Astrocyte of the hippocampus (primary cell): ENCODE measurements at places on chromosomes 11 and 22.

DNA sequence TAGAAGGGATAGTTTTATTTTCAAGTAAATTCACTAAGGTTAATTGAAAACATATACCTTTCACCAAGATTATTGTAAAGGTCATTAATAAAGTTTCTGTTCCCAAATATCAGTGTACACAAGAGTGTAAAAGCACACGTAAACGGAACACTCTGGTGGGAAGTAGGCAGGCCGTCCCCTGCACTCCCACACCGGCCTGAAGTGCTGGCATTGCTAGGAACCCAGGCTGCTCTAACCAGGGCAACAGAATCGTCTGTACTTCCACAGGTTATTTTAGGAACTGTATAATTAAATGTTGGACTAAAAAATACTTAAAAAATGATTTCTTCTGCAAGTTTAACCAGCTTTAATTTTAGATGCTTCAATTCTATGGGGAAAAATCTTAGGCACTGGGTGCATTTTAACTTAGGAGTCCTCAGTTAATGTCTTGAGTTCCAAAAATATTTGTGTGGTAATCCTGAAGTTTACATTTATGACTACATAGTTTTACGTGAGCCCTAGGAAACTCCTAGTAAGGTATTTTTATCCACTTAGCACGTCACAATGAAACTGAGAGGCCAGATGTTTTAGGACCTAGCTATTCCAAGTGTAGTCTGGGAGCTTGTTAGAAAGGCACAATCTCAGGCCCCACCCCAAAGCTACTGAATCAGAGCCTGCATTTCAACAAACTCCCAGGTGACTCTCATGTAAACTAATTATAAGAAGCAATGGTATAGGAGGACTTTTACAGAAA is 31.2 kb downstream of the KMT5B start:
- DNase-seq = no peak

GRCh38 chr22:50730941-50731661 is 6.9 kb upstream of the ACR start:
- DNase-seq = no peak

GRCh38 chr11:15199693-15200092 is 85.0 kb downstream of the INSC start:
- DNase-seq = peak; percentile 63

DNA sequence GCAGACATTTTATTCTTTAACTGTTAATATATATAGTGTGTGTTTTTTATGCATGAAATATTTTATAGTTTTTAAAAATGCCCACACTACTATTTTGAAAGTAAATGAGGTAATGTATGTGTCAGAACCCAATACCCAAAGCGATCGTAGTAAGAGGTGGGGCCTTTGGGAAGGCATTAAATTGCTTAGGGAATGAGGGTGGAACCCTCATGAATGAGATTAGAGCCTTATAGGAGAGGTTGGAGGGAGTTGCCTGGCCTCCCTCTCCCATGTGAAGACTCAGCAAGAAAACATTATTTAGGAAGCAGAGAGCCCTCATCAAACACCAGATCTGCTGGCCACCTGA is 11.1 kb downstream of the KLHL35 start:
- no peak for DNase-seq

DNA sequence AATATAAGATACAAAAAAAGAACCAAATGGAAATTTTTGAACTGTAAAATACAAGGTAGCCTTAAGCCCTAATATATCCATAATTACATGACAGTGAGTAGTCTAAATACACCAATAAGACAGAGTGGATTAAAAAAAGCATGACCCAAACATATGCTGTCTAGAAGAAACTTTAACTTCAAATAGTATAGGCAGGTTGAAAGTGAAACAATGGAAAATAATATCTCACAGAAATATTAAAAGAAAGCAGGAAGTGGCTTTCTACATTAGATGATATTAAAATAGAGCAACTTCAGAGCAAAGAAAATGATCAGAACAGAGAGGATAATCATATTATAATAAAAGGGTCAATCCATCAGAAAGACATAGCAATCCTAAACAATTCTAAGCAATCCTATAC is 21.8 kb downstream of the DCUN1D5 start:
- no peak for DNase-seq

DNA sequence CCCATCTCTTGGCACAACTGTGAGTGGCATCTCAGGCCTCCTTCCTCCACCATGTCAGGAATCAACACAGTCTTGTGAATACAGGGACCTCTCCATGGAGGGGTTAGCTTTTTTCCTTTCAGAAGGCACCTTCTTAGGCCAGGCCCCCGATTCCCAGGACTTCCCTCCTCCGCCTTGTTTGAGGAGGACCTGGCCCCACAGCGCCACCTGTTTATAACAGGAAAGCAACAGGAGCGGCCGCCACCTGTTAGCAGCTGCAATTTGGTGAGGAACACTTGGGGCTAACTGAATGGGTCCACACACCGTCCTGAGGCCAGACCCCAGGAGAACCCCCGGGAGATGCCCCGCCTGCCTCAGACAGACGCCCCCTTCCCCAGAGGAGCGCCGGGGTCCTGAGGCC is 3.8 kb upstream of the PKP3 start:
- no peak for DNase-seq

- DNase-seq = no peak
Observed at GRCh38 chr11:315516-315994, 1.7 kb downstream of the IFITM1 start.

GRCh38 chr22:38935023-38935422 is 22.4 kb upstream of the APOBEC3A start:
- DNase-seq = no peak

DNA sequence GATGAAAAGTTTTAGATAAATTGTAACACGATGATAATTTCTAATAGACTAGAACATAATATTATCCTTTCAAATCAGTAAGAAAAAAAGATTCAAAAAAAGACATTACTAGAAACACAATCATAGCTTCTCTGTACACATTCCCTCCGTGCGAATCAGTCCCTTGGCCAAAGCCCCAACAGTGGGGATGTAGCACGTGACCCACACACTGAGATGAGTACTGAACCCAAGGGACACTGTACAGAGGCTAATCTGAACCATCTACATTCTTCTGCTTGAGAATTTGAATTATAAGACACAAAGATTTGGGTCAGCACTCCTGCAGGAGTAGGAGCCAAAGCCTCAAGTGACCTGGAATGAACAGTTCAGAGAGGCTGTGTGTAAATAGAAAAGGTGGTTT is 353.7 kb downstream of the INSC start:
- peak; percentile 30 for DNase-seq

DNA sequence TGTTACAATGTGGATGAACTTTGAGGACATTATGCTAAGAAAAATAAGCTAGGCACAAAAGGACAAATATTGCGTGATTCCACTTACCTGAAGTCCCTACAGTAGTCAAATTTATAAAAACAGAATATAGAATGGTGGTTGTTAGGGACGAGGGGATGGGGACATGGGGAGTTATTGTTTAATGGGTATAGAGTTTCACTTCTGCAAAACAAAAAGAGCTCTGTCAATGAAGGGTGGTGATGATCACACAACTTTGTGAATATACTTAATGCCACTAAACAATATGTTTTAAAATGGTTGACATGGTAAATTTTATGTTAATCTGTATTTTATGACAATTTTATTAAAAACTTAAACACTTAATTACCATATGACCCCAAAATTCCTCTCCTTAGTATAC is 26.1 kb downstream of the INTS4 start:
- no peak for DNase-seq

DNA sequence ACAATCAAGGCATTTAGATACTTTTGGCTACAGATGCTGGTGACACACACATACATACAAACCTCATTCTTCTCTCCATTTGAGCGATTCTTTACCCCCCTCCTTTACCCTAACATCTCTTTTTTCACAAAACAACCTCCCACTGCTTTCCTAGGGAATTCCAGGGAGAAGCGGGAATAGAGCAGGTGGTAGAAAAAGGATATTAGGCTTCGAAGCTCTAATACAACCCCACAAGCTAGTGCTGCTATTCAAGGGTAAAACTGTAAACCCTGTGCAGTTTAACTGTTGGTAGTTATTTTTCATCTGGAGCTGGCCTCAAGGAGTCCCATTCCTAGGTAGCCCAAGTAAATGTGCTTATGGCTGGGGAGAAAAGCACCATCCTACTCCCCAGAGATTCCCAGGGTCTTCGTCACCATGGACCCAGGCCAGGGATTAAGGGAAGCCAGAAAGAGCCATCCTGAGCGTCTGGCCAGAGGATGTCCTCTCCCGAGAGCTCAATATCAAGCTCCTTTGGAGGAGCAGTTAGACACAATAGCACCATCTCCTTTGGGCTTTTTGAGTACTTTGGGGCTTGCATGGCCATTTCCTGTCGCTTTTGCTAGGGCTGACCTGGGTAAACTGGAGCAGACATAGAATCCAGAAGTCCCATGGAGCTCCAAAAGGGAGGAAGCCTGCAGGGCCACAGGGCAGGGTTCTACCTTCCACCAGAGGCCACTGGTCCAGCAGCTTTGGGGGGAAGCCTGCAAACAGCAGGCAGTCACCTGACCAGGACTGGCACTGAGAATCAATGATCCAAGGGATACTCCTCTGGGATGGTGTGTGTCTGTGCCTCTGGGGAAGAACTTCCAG is 3.1 kb downstream of the MAML2 start:
- peak; percentile 57 for DNase-seq

DNA sequence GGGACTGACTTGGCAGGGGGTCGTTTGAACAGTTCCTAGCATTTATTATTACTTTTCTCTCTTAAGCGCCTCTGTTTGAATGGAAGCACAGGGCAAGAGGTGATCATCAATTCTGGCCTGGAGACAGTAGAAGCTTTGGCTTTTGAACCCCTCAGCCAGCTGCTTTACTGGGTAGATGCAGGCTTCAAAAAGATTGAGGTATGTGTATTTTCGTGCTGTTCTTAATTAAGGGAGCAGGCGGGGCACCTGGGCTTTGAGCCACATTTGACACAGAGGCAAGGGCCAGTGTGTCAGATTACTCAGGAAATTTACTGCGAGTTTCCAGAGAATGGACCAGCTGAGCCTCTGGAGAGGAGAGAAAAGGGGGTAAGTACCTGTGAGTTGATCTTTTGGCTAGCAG is 102.4 kb upstream of the SORL1-AS1 start:
- no peak for DNase-seq

DNA sequence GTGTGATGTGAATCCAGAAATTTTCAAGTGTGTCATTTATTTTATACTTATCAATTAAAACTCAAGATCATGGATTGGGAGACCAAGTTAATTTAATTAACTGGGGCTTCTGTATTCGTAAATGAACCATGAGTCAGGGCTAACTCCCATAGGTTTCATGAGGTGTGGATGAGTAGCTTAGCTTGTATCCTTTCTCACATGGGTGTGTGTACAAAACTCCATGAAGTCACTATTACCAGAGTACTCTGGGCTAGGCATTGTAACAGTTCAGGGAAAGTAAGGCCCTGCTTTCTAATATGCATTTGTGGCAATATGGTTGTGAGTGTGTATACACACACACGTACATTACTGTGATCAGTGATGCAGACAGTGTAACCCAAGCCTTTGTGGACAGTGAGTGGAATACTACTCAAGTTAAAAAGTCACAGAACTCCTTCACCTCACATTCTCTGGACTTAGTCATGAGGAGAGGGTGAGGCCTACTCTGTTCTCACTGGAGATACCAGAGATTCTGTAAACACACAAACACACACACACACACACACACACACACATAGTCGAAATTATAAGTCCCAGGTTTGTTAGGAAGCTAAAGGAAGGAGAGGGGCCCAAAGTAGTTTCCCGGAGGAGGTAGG is 3.5 kb downstream of the CNTF start:
- DNase-seq = peak; percentile 33

DNA sequence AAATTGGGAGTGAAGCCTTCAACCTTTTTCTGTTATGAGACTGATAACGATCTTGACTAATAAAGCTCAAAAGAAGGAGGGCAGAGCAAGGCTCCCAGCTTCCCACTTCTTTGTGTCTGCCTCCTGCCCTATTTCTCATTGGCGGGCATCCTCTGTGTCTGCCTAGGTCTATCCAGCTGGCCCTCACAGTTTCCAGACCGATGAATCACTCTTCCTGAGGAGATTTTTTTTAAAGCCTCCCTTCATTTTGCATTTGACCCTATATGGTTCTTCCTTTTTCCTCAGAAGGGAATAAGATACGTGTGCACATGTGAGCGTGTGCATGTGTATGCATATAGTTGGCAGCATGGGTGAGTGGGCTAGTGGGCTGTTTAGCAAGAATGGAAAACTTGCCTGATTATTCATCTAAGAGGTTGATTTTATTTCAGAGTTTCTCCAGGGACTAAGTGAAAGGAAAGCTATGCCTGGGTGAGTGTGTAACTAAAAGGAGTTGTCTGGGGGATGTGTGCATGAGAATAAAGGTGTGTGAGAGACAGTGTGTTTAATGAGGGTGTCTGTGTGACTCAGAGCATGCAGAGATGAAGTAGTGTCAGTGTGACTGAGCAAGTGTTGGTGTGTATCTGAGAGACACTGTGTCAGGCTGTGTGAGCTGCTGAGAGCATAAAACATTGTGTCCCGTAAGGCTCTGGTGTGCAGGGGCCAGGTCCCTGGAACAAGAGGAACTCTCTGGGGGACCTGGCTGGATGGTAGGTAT is 12.2 kb downstream of the PHLDB1 start:
- DNase-seq = peak; percentile 95

DNA sequence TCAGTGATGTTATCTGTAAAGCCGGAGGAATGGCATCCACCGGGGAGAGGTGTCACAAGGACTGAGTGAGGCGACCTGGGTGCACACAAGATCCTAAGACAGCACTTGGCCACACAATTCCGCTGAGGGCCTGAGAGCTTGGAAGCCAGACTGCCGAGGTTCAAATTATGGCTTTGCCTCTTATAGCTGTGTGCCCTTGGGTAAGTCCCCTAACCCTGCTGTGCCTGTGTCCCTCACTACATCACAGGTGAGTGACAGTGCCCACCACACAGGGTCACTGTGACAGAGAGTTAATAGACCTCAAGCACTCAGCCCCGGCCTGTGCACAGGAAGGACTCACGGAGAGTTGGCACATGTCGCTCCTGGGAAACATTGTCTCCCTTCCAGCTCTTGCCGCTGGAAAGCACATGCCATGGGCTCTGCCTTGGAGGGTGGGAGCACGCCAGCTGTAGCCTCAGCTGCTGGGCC is 592 bp downstream of the RHOD start:
- DNase-seq = no peak
